Activated CD4-positive, alpha-beta T cell treated with anti-CD3 and anti-CD28 coated beads, Interleukin-2, amount 10 ng/mL, durations not matched to agents 24 days and 14 days (primary cell): ENCODE measurements at places on chromosomes 5 and 9.

DNA sequence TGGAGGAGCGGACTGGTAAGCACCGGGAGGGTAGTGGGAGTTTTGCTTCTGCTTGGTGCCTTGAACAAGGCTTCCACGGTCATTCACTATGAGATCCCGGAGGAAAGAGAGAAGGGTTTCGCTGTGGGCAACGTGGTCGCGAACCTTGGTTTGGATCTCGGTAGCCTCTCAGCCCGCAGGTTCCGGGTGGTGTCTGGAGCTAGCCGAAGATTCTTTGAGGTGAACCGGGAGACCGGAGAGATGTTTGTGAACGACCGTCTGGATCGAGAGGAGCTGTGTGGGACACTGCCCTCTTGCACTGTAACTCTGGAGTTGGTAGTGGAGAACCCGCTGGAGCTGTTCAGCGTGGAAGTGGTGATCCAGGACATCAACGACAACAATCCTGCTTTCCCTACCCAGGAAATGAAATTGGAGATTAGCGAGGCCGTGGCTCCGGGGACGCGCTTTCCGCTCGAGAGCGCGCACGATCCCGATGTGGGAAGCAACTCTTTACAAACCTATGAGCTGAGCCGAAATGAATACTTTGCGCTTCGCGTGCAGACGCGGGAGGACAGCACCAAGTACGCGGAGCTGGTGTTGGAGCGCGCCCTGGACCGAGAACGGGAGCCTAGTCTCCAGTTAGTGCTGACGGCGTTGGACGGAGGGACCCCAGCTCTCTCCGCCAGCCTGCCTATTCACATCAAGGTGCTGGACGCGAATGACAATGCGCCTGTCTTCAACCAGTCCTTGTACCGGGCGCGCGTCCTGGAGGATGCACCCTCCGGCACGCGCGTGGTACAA, 556 bp downstream of the PCDHGC3 start:
- peak; percentile 63 for DNase-seq

GRCh38 chr9:86128235-86128822, 29.0 kb upstream of the GOLM1 start:
- DNase-seq = no peak

GRCh38 chr5:176775409-176775808, 35.0 kb upstream of the UNC5A start:
- no peak for DNase-seq

GRCh38 chr9:95836072-95836471, 39.4 kb upstream of the ERCC6L2 start:
- no peak for DNase-seq

DNA sequence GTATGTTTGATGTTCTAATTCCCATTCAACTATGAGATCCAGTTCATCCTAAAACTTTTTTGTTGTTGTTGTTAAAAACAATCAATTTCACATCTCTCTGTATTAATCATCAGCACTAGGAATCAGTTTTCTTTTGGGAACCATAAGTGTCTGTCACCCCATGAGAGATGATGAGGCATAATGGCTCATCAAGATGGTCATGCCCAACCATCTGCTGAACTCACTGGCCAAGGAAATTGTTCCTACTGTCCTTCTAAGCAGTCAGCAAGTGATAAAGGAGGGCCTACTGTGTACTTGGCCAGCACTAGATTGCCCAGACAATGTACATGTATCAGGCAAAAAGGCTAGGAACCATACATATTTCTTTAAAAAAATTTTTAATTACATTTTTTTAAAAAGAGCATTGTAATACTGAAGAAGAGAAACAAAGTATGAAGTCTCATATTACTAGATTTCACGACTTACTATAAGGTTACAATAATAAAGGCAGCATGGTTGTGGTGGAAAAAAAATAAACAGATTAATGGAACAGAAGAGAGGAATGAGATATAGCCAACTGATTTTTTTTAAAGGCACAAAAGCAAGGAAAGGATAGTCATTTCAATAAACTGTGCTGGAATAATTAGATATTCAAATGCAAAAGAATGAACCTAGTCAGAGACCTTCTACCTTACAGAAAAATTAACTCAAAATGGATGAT, 458.3 kb downstream of the SPOCK1 start:
- DNase-seq = peak; percentile 2

DNA sequence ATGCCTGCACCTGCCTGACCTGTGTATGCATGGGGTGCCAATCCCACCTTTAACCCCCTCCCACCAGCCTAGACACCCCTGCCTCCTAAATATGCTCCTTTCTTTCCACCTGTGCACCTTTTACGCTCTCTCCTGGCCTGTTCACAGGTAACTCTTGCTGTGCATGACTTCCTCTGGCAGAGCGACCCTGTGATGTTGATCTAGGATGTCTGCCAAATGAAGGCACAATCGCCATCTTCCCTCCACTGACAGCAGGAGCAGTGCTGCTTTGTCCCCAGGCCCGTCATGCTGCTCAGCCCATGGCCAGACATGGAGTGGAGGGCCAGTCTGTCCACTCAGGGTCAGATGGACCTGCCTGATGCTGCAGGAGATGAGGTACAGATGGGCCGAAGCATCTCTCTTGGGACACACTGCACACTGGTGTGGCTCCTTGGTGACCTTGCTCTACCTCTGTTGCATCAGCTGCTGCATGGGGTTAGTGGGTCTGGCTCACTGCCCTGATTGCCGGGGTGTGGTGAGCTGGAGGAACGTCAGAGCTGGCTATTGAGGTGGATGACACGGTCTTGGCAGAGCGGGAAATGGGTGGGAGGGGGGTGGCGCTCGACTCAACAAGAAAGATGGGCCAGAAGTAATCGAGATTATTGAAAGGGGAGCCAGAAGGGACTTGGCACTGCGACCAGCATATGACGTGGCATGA, 101.7 kb upstream of the PITX1 start:
- no peak for DNase-seq

- no peak for DNase-seq
These were observed 480.0 kb downstream of the CCDC171 start for GRCh38 chr9:16032799-16033198.

DNA sequence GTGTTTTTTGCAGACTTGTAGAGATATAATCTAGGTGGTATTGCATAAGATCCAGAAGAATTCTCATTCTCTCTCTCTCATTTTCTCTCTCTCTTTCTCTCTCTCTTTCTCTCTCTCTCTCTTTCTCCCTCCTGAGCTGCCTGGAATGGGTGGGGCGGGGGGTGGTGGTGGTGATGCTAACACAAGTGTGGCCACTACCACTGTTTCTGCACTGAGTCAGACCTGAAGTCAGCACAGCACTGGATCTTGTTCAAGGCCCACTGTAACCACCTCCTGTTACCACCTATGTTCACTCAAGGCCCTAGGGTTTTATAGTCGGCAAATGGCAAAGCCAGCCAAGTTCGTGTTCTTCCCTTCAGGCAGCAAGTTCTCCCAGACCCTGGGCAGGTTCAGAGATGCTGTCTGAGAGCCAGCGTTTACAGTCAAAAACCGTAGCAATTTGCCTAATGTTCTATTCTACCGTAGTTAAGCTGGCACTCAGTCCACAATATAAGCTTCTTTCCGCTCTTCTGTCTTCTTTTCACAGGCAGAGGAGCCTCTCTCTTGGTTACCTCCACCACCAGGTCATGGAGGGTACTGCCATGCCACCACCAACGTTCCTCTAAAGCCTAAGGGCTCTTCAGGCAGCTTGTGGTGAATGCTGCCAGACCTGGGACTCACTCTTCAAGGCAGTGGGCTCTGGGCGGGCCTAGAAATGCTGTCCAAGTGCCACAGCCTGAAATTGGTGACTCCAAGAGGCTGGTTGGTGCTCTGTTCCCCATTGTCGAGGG, 235.7 kb upstream of the PRR16 start:
- no peak for DNase-seq

DNA sequence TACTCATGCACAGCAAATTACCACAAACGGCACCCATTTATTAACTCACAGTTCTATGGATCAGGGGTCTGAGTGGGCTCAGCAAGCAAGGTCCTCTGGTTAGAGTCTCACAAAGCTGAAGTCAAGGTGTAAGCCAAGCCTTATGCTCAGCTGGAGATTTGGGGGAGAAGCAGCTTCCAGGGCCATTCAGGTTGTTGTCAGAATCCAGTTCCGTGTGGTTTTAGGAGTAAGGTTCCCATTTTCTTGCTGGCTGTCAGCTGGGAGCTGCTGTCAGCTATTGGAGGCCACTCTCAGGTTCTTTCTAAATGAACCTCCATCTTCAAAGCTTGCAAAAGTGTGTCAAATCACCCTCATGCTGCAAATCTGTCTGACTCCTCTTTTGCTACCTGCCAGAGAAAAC, 17.7 kb downstream of the FCN2 start:
- no peak for DNase-seq

- no peak for DNase-seq
These were observed 16.5 kb downstream of the MRPL36 start for GRCh38 chr5:1783216-1783554.

- no peak for DNase-seq
These were observed 35.6 kb upstream of the ANKRD33B start for GRCh38 chr5:10528056-10528816.

DNA sequence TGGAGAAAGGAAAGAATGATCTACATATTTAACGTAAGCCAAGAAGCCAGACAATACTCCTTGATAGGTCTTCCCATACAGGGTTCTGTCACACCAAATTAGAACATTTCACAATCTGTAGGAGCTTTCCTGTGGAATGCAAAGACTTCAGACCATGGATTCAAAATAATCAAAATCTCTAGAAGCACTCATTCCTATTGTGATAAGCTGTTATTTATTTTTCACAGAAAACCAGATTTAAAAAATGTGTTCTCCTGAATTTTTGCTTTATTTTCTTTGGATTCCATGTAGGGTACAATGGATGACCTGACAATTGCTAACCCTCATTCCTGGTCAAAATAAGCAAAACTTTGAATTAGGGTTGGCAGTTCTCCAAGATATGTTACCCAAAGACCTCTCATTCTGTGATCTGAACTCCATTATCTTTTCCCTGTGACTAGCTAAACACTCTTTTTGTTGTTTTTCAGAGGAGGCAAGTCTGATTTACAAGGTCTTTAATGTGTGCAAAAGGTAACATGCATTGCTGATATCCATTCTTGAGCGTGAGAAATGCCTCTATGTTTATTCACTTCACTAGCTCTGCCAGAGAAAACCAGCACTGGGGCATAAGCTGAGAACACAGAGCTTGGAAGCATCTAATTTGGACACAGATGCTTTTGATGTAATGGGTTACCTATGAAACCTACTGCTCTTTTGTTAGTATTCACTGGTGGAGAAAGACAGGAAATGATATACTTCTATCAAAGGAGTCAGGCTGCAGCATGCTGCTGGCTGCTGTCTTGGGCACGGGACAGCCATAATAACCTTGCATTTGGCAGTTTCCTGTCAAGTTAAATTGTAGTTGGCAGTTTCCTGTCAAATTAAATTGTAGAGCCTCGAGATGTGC, 31.4 kb downstream of the ACTBL2 start:
- no peak for DNase-seq

GRCh38 chr9:110370315-110370714, 32.7 kb upstream of the TXNDC8 start:
- no peak for DNase-seq

DNA sequence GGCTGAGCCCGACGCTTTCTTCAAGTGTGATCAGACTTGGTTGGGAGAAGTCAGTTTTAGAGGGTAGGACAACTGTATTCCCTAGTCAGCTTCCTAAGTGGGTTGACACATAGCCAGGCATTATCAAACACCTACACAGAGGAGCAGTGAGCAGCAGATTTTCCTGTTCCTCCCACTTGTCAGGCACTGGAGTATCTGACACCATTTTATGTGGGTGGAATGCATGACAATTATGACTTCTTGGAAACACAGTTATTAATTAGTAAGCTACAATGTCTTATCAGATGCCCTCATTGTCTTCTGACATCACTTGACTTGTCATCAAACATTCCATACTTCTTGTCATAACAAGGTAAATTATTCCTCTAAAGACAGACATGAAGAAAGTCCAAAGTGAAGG, 124.9 kb downstream of the IRX2 start:
- DNase-seq = no peak

DNA sequence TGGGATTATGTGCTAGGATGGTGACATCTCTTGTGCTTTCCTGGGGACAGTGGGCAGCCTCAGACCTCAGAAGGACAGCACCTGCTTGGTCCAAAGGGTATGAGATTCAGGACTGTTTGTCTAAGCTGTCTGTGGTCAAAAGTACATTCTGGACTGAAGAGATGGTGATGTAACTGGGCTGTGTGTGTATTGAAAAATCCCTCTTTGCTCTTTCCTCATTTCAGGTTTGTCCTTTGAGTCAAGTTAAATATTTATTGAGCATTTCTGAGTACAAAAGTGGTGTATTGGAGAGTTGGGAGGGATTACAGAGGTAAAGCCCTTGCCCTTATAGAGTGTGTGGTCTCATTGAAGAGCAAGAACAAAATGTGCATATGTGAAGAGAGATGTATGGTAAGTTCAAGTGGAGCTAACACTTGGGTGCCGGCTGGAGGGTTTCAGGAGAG, 46.7 kb downstream of the RCL1 start:
- no peak for DNase-seq

DNA sequence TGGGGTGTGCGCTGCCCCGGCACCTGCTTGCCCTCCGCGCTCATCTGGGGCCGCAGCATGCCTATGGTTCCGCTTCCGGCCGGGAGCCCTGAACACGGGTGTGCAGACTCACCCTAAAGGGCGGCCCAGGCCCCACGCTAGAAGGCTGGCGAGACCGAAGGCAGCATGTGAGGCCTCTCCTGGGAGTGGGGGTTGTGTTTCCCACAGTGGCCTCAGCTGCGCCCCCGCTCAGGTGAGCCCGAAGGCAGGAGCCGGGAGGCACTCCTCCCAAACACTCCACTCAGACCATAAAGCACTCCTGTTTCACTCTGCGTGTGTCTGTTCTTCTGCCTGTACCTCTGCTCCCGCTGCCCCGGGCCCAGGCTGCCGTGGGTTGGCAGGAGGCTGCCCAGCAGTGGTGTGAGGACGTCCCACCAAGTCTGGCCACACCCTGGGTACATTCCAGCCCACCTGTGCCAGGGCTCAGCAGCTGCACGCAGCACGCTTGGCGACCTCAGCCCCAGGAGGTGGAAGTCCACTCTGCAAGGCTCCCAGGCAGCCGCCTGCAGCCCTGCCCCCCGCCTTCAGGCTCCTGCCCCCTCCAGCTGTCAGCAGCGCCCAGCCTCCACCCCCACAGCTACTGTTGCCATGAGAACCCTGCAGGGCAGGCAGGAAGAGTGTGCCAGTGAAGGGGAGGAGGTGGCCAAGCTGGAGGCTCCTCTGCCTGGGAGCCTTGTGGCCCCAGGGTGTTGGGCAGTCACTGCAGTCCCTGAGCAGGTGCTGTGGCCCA, 1.2 kb upstream of the AJM1 start:
- DNase-seq = no peak

DNA sequence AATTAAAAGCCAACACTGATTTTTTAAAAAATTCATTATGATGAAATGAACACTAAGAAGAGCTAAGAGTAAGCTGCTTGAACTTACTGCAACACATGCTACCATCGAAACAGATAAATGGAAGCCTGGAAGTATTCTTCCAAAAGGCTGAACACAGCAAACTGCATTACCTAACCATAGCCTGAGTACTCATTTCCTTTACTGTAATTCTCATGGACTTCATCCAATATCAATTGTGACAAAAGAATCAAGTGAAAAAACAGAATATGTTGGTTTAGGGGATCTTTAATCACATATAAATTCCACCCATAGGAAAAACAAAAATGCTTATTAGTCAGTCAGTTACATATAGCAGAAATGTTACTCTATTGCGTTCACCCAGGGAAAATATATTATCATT, 68.5 kb downstream of the DROSHA start:
- no peak for DNase-seq

GRCh38 chr9:127283917-127284497, 19.4 kb downstream of the GARNL3 start:
- DNase-seq = peak; percentile 72
